ENCODE measurements at places on chromosomes 11 and 22.

GRCh38 chr11:22115470-22116029, 77.3 kb upstream of the ANO5 start:
- no peak for DNase-seq

GRCh38 chr22:39574779-39575551, 4.4 kb downstream of the CACNA1I start:
- no peak for DNase-seq

DNA sequence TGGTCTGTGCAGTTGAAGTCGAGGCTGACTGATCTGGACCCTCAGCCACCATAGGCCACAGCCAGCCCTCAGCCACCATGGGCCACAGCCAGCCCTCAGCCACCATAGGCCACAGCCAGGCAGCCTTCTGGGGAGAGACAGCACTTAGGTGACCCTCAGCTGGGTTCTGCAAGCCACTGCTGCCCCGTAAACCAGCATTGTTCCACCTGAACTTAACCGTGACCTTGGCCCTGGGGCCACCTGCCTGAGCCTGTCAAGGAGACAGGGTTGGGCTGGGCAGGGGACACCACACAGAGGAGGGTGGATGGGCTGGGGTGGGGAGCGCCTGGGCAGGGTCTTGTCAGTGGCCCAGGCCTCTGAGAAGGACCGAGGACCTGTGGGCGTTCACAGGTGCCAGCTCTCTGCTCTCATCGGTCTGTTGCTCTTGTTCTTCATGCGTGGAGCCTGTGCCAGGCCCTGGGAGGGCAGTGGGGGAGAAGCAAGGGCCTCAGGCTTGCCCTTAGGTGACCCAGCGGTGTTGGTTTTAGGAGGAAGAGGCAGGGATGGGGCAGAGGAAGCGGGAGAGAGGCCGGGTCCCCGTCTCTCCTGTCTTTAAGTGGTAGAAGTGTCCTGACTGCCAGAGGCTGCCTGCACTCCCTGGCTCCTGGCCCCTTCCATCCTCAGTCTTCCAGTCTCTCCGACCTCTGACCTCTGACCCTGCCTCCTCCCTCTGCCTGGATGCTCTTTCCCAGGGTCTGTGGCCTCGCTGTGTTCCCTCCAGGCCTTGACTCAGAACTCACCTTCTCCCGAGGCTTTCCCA, 36.9 kb downstream of the GRAMD4 start:
- no peak for DNase-seq

DNA sequence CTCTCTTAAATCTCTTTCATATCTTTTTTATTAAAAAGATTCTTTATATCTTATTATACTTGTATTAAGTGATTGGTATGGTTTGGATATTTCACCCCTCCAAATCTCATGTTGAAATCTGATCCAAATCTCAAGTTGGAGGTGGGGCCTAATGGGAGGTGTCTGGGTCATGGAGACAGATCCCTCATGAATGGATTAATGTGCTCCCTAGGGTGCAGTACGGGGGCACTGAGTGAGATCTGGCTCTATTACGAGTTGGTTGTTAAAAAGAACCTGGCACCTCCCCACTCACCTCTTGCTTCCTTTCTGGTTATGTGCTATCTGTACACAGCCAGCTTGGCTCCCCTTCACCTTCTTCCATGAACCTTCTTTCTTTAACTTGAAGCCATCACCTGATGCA, 149.6 kb downstream of the CWF19L2 start:
- no peak for DNase-seq

- no peak for DNase-seq
These were observed 1327.9 kb downstream of the BRD1 start for GRCh38 chr22:48499456-48500425.

DNA sequence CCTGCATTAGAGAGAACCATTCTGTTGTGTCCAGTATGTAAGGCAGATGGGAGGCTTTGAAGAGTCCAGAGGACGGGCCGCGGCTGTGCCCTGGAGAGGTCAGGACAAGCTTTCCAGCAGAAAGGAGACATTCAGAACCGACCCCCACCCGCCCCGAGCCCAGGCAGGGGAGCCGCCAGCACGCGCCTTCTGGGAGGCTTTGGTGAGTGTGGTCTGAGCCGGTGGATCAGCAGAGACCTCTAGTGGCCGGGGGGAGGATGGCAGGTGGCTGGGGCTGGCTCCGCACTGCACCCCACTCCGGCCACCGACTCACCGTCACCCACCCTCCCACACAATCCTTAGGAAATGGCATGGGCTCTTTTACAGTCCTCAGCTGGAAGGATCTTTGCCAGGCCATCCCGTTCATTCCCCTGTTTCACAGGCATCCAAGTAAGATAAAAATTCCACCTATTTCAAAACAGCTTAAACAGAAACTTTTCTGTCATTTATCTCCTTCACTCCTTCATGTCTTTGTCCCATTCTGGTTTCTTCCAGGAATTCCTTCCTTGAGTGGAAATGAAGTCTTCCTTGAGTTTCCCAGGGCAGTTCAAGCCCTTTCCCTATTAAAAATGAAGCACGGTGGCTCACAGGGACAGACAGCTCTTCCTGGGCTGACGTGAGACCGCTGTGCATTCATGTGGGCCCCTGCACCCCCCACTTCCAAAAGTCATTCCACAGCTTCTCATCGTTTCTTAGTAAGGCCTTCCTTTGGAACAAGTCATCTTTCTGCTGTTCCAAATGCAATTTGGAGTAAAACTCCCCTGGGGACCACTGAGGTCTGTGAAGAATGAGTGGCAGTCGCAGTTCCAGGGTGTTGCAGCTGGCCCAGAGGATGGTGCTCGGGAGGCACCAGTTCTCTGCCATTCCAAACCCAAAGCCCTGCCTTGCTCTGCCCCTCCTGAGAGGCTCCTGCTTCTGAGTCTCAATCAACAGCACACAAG, 91.0 kb downstream of the FEZ1 start:
- peak; percentile 86 for DNase-seq

DNA sequence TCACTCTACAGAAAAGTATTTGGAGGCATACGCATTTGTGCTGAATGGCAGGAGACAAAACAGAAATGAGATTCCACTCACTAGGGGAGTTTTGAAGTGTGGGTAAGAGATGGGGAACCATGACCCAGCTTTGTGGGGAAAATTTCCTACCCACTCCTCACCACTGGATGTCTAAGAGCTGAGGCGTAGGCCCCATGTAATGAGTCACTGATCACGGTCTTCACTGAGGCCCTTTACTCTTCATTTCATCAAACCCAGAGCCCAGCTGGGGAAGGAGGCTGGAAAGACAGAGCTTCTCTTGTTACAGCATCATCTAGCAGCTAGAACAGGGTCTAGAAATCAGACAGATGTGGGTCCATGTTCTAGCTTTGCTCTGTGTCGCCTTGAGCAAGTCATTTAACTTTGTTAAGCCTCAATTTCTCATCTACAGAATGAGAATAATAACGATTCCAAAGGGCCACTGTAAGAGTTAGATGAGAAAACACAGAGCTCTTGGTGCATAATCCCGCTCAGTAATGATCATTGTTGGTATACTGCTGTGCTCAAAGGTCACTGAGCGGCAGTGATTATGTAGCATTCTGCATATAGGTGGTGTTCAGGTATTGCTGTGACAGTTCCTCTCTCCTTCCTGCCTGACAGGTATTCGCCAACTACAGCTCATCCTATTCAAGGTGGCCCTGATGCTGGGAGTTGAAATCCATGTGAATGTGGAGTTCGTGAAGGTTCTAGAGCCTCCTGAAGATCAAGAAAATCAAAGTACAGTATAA, 97.2 kb downstream of the MICAL2 start:
- no peak for DNase-seq

DNA sequence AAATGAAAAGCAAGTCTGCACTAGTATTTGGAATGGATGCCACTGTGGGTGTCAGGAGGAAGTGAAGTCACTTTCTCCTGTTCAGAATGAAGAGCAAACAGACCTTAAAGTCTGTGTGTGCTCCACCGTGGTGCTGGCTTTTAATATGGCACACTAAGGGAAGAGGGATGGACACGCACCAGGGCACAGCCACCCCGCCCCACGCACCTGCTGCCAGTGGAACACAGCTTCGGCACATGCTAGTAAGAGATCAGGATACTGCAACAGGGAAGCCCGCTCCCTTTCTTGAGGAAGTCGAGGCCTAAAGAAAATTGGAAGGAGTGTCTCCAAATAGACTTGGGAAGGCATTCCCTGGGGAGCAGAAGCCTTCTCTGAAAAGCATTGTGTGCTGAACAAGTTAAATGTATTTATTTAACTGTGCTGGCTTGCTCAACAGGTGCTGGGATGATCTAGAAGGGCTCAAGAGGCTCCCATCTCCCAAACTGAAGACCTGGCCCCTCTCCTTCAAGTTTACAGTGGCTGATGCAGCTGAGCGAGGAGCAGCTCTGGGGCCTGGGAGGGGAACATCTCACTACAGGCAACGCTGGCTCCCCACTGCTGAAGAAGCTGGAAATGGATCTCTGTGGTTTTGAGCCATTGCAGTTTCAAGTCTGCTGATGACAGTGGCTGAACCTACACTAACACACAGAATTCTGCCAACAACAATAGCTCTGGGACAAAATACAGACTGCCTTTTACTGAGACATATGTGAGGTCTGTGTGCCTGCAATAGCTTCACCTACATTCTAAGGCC, 504.6 kb upstream of the B3GAT1 start:
- no peak for DNase-seq

DNA sequence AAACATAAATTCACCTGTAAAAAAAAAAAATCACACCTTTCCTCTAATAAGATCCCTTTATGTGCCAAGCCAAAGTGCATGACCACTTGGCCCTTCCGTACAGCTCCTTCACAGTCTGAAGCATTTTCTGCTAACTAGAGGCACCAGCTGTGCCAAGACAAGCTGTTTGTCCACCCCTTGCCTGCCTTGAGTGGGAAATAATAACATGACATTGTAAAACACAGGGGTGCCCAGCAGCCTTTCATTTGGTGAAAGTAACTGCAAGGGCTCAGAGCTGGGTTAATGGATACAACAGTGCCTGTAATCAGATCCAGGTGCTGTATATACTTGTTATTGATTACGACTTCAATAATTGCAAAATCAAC, 59.2 kb downstream of the DDIAS start:
- DNase-seq = no peak

DNA sequence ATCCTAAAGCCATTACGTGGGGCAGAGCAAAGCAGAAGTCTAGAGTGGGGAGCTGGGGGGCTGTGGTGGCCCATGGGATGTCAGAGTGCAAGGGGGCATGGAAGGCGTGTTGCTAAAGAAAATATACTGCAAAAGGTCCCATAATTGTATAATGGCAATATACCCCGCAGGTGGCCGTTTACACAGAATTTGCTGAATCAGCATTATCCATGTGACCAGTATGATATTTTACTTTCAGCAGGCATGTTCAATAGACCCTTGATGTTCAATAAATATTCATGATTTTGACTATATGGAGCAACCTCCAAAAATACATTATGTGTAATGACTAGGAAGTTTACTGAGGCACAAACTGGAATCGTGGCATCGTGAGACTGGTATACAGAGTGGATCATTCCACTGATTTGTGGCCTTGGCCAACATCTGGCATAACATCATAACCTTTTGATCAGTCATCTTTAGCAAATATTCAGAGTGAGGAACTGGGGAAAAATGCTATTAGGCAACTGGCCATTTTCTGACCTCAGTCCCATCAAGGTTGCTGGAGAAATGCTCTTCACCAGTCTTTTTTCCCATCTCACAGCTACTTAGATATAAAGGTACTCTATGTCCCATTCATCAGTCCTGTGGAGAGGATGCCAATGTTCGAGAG, 29.3 kb upstream of the PPP2R1B start:
- DNase-seq = no peak

- no peak for DNase-seq
These were observed 28.3 kb upstream of the PARVB start for GRCh38 chr22:43995798-43996169.
